ENCODE measurements at places on chromosomes 13 and 19. TPM values are rescaled to one million over a fixed set of nuclear protein-coding genes. Genes with fewer than 3 reads are reported as not detected.

DNA sequence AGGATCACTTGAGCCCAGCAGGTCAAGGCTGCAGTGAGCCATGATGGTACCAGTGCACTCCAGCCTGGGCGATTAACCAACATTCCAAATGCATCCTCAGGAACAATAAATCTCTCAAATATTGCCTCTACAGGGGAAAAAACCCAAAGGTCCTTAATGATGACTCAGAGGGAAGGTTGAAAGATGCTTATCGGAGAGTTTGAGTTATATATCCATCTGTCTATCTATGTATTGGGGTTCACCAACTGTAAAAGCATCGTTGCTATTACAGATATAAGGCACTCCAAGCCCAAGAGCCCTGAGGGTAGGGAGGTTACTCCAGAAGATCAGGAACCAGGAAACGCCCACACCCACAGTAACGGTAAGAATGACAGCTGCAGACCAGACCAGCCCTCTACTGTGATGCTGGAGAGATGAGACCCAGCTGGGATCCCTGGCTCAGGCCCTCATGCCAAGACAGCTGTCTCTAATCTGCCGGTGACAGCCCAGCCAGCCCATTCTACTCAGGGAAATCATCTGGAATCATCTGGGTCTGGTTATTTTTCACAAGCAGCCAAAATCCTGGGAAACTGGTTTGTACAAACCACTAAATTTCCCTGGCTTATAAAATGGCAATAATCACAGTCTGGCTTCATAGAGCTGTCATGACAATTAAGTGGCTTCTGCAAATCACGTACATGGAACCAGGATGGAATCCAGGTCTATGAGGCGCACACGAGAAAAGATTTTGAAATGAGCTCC is 23.8 kb downstream of the TEX101 start:
- DNase-seq = no peak

GRCh38 chr19:54448040-54448773 is 792 bp upstream of the LENG8 start:
- DNase-seq = peak; percentile 81

GRCh38 chr19:6740589-6741343 is 1.3 kb downstream of the TRIP10 start:
- DNase-seq = peak; percentile 43

DNA sequence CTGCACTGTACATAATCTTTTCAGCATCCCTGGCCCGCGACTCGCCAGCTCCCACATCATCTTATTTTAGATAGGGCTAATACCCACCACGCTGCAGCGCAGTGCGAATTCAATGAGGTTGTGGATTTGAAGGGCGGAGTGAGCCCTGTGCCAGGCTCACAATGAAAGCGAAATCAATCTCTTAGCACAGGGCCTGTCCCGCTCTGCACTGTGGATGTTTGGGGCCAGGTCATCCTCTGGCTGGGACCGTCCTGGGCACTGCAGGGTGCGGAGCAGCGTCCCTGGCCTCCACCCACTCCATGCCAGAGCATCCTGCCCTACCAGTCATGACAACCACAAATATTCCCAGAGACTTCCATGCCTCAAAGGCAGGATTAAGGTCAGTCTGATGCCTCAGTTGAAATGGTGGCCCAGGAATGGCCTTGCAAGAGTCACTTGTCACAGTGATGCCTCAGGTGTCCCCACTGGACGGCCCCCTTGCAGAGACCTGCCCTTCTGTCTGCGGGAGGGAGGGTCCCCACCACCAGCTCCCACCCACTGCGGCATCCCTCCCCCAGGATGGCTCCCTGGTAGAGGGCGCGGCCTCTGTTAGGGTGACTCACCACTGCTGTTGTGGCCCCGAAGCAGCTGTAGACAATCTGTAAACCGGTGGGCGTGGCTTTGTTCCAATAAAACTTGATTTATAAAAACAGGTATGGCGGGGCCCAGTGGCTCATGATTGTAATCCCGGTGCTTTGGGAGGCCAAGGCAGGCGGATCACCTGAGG is 5.6 kb downstream of the UHRF1 start:
- DNase-seq = peak; percentile 25

GRCh38 chr19:10454267-10454666 is 33.9 kb downstream of the PDE4A start:
- peak; percentile 64 for DNase-seq

DNA sequence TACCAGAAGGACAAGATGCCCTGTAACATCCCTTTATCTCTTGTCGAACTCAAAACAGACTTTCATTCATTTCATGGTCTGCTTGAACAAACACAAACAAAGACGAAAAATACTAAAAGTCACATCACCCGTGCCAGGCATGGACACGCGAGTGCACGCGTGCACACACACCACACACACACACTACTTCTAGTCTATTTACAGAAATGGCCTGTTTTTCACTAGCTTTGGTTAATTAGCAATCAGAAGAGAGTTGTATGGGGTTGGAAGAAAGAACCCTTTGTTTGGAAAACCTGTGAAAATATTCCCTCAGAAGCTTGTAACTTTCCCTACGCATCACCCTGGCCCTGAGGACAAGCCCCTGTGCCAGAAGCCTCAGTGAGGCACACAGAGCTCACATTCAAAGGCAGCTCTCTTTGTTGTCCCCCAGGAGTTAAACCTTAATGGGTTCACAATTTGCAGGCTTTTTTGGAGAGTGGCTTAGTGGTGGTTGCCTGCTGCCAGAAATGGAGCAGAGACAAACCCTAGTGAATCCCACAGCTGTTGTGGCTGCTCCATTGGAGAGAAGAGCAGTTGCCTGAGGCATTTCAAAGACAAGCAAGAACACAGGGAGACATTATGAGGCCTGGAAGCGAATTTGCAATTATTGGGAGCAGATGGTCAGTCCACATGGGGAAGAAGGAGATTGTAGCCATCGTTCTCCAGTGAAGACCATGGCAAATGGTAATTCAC is 55.9 kb downstream of the STARD13 start:
- DNase-seq = no peak

- no peak for DNase-seq
These were observed 44.7 kb downstream of the GARRE1 start for GRCh38 chr19:34298891-34299520.

- DNase-seq = no peak
These were observed 22.8 kb upstream of the RNF17 start for GRCh38 chr13:24741016-24741662.

- DNase-seq = no peak
These were observed 97.5 kb downstream of the RGCC start for GRCh38 chr13:41554626-41555386.

- peak; percentile 67 for DNase-seq
These were observed 25.8 kb downstream of the LACC1 start for GRCh38 chr13:43905435-43906031.

DNA sequence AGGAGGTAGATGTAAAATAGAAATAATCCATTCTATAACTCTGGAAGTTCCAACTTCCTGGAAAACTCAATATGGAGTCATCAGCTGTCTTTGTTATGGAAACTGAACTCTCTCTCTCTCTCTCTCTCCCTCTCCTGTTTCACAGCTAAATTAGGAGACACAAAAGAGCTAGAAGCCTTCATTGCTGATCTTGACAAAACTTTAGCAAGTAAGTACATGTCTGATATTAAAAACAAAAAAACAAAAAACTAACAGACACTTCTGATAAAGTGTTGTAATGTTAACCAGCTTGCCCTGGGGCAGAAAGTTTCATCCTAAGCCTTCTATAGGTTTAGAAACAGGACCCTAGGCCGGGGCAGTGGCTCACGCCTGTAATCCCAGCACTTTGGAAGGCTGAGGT is 11.3 kb downstream of the RGCC start:
- no peak for DNase-seq

- peak; percentile 58 for DNase-seq
These were observed 186.2 kb upstream of the PCDH9 start for GRCh38 chr13:67416047-67416925.

- no peak for DNase-seq
These were observed 322.6 kb downstream of the SHISA2 start for GRCh38 chr13:25729201-25729600.

- no peak for DNase-seq
These were observed 1.7 kb downstream of the DMWD start for GRCh38 chr19:45790942-45791341.

DNA sequence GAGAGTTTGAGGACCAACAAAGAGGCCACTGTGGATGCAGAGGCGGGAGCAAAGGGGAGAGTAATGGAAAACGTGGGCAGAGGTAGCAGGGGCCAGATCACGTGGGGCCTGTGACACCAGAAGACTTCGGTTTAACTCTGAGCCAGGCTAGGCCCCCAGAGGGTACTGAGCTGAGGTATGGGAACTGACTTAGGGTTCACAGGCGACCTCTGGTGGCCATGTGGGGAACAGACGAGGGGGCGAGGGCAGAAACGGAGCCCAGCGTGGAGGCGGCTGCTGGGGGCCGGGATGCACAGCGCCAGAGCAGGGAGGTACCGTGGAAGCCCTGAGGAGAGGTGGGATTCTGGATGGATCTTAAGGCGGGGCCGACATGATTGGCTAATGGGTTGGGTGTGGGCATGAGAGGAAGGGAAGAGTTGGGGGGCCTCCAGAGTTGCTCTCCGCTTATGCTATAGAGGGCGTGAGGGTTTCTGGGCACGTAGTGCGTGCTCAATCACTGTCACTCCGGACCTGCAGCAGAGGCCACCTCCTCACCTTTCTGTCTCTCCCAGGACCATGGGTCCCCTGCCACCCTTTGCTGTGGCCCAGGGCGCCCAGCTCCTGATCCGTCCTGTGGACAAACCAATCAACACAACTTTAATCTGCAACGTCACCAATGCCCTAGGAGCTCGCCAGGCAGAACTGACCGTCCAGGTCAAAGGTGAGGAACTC is 13.7 kb downstream of the PVR start:
- peak; percentile 71 for DNase-seq

- DNase-seq = no peak
These were observed 4.0 kb downstream of the P2RY11 start for GRCh38 chr19:10115392-10116084.

DNA sequence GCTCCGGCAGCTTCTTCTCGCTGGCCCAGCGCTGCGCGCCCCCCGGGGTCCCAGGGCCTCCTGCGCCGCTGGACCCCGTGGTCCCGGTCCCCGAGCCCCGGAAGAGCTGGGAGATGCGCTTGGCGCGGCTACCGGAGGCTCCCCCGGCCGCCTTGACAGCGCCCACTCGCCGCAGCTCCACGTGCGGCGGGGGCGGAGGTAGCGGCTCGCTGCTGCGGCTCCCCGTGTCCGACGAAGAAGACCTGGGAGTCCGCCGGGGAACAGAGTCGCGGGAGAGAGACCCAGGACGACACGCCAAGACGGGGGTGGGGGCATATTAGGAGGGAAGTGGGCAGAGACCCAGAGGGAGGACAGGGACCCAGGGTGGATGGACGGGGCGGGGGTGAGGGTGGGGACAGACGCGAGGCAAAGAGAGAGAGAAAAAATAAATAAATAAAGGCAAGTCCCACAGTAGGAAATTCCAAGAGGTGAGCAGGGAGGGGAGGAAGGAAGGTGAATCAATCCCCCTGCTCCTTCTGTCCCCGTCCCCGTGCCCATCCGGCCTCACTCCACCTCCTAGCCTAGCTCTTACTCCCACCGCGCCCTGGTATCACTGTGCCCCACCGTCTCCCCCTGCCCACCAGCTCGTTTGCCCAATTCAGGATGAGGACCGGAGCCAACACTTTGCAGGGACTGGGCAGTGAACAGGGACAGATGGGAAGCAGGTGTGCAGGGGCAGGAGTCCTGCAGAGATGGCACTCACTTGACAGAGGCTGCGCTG is 826 bp downstream of the RASIP1 start:
- DNase-seq = no peak

DNA sequence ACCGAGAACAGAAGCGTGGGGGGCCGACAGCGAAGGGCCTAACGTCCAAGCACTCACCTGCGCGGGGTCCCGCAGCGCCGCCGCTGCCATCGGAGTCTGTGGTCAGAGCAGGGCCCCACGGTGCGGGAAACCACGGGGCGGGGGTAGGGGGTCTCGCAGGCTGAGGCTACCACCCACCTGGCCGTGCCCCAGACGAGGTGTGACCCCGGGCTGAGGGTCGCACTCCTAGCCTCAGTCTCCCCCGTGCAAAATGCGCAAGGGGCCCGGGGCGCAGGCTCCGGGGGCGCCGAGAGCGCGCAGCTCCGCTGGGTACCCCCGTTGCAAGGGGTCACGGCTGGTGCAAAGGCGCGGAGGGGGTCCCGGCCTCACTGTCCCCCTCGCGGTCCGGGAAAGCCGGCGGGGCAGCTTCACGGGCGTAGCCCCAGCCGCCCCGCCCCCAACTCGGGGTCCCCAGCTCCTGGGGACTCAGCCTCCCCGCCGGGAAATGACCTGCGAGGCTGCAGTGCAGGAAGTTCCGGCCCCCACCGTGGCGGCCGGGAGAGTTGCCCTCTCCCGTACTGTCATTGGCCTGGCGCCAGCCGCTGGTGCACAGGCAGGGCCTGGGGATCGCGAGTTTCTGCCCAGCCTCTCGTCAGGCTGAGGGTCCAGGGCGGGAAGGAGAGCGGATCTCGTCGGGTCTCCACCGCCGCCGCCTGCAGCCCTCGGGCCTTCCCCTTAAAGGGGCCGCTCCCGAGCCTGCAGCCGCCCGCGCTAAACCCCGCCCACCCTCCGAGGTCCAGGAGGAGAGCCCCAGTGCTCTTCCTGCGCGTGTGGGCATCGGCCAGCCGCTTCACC is at the start of gene ZNF792:
Gene ZNF792 (minus strand): TSS at position 657 of the 834 bp plus-strand sequence. CDS start 567 bp downstream, at position 90.
- DNase-seq = peak; percentile 66

DNA sequence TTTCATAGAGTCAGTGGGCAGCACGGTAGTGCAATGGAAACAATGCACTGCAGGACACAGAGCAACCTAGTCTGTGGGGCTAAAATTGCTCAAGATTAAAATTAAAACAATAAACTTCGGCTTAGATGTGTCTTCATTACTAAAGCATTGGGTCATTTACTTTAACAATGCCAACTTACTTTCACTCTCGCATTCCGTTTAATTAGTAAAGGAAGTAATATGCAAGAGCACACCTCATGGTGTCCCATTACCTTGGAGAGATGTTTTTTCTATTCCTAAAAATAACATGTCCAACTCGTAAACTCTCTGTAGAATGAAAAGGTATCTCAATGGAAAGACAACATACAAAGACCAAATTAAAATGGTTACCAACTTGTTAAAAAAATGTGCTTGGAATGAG is 738.4 kb downstream of the PCDH17 start:
- DNase-seq = no peak

DNA sequence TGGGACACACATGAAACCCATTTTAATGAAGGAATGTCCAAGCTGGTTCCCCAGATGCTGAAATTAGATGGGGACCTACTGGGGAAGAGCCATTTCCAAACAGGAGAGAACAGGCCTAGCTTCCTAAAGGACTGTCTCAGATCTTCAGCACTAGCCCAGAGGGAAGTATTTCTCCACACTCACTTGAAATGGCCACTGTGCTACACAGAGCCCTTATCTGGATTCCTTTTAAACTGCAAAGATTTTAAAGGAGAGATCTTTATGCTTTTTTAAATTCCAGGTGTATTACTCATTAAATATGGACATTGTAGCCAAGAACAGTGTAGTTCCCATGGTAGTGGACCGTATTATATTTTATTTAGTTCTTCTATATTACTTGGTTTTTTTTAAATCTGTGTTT is 255.3 kb downstream of the SHISA2 start:
- no peak for DNase-seq

GRCh38 chr19:7902796-7903243 is 857 bp upstream of the MAP2K7 start:
- DNase-seq = no peak

ICAM5 gene
- total RNA-seq = 4.3 TPM

CYP4F3 gene
- 0.74 TPM for total RNA-seq

LILRA6 gene
- total RNA-seq = 1.5 TPM

ALKBH6 gene
- total RNA-seq = 26.3 TPM

PRSS57 gene
- not detected for total RNA-seq

ACTMAP gene
- 17.7 TPM for total RNA-seq

NPAS1 gene
- 1.1 TPM for total RNA-seq

FFAR2 gene
- not detected for total RNA-seq

HCN2 gene
- total RNA-seq = 12.4 TPM

RFXAP gene
- total RNA-seq = 11.1 TPM

F10 gene
- total RNA-seq = 33.7 TPM

Measured in testis (tissue), 5 donors.